ENCODE measurements at places on chromosomes 12 and 14. TPM values are rescaled to one million over a fixed set of nuclear protein-coding genes. Genes with fewer than 3 reads are reported as not detected.

Gene SCN8A
- total RNA-seq, result 1.7 TPM

Gene SOX5
- 21.4 TPM for total RNA-seq

Gene FOXA1
- total RNA-seq, result 0.12 TPM

Gene SRP54
- 41.2 TPM for total RNA-seq

Gene RIN3
- 13.9 TPM for total RNA-seq

Gene SCNN1A
- 8.8 TPM for total RNA-seq

Gene GLT1D1
- 0.12 TPM for total RNA-seq

Gene METTL25
- 21.2 TPM for total RNA-seq

Gene NPAS3
- 11.4 TPM for total RNA-seq

Gene SRRM4
- not detected for total RNA-seq

Gene RNASE3
- not detected for total RNA-seq

Gene GPR135
- 6.8 TPM for total RNA-seq

Gene NGB
- not detected for total RNA-seq

Gene HHIPL1
- total RNA-seq, result 2.1 TPM

Gene KIF26A
- total RNA-seq, result 1.4 TPM

Gene PLEKHG7
- total RNA-seq, result not detected

Gene ABCD2
- 0.57 TPM for total RNA-seq

Gene CPSF6
- 61.9 TPM for total RNA-seq

Gene ANKRD33
- not detected for total RNA-seq

Gene BICD1
- 59.7 TPM for total RNA-seq

Gene KLRB1
- total RNA-seq, result not detected

Gene FAIM2
- under 0.01 TPM for total RNA-seq

Gene KRT81
- not detected for total RNA-seq

Gene SLC10A1
- not detected for total RNA-seq

Gene GPRC5D
- 0.37 TPM for total RNA-seq

Gene SMIM41
- total RNA-seq, result 2.8 TPM

Gene CELA1
- total RNA-seq, result not detected

All from ovary (tissue), 10 donors.